ENCODE measurements at places on chromosomes 6 and 20.

- no peak for DNase-seq
These were observed 14.2 kb downstream of the SLC22A23 start for GRCh38 chr6:3442431-3443220.

DNA sequence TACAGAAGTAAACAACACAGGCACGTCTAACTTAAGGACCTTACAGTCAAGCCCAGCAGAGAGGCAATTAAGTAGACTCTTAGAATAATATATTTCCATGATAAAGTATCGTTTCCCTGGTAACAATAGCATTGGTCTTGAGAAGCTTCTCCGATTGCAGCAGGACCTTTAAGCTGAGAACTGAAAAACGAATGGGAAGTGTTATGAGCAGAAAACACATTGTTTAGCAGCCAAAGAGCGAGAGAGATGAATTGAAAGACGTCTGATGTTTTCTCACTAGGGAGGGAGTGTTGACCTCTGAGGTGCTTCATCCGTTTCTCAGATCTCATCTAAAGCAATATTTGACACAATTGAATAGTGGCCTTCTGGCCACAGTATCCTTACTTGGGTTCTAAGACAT lies 855 bp downstream of the BYSL start:
- no peak for DNase-seq

DNA sequence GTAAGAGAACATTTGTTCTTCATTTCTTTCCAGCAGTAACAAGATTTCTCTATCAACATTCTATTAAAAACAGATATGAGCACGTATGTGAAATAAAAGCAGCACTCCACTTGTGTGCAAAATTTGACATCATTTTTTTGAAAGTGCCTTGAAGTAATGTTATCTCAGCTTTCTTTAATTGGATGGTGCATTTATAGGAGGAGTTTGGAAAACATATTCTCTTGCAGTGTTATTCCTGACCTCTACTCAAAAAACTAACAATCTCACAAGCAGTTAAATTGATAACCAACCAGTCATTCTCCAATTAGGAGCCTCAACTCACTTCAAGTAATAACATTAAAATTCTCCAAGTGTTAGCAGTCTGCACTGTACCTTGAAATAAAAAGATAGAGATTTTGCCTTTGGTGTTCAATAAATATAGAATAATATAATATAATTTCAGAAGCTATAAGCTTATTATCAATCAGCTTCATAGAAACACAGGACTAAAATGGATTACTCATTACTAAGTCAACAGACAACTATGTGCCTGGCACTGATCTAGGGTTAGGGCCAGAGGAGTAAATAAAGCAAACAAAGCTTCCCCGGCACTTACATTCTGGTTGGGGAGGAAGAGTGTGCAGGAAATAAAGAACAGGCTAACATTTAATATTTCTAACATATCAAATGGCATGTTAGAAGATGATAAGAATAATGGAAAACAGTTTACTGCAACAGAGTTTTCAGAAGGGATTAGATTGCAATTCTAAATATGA lies 149.0 kb upstream of the SGK1 start:
- no peak for DNase-seq

DNA sequence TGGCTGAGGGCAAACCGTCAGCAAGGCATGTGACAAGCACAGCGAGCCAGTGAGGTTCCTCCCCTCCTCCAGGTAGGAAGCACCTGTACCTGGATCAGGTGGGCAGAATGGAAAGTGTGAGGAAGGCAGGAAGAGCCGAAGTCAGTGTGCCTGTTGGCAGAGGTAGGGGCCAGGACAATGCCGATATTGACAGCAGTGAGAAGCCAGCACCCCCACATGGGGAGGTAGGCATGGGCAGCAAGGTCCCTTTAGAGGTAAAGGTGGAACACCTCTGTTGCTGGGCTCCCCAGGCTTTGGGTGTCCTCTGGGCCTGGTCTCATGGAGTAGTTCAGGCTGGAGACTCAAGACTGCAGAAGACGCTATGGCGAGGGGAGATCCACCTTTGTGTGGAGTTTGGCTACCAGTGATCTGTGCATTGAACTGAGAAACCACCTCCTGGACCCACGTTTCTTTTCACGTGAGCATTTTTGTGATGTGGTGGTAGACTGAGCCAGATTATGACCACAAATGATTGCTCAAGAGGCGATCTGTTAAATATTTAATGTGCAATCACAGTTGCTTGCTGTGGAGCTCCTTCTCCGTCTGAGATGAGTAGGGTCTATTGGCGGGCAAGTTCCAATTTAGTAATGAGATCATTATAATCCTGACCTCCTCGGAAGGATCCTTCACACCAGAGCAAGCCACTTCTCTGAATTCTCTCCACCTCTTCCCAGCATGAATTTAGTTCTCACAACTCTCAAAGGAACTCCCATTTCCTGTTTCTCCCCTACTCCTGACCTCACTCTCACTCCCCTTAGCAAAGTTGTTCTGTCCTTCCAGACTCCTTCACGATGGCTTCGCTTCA lies 174.8 kb downstream of the CDH26 start:
- DNase-seq, result no peak

GRCh38 chr6:170096191-170096802 lies 194.6 kb downstream of the DLL1 start:
- no peak for DNase-seq

- no peak for DNase-seq
These were observed 433.3 kb downstream of the UTRN start for GRCh38 chr6:144718431-144718830.

- no peak for DNase-seq
These were observed 43.5 kb downstream of the AKIRIN2 start for GRCh38 chr6:87658516-87658915.

GRCh38 chr20:62830251-62830650 lies 13.4 kb downstream of the COL9A3 start:
- no peak for DNase-seq
